GM12865 (cell line): ENCODE measurements at places on chromosomes 7 and 10.

- DNase-seq, result no peak
These were observed 3.1 kb downstream of the CCDC126 start for GRCh38 chr7:23600236-23600635.

- DNase-seq, result no peak
These were observed 95.4 kb downstream of the ZRANB1 start for GRCh38 chr10:125037145-125037877.

GRCh38 chr7:33722383-33723101 lies 182.8 kb upstream of the BMPER start:
- DNase-seq, result no peak

- DNase-seq, result peak; percentile 10
These were observed 1080.6 kb upstream of the LRRN3 start for GRCh38 chr7:110010359-110010758.

GRCh38 chr7:7292608-7293007 lies 110.3 kb downstream of the C1GALT1 start:
- no peak for DNase-seq

DNA sequence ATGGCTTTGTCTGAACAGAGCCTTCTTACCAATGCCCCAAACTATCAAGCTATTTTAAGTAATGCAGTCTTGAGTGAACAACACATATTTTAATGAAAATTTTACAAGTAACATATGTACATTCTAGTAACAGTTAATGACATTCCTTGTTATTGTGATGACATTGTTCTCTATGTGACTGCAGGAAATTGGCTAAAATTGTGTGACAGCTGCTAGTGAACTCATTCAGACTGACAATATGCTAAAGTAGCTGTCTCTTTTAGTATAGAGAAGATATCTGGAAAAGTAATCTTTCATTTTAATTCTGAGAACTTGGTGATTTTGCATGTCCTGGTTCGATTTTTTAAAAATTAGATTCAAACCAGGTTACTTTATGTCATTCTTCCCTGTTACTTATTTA lies 259.8 kb upstream of the MAGI2 start:
- DNase-seq, result no peak

GRCh38 chr10:112958275-112958995 lies 8.4 kb downstream of the TCF7L2 start:
- no peak for DNase-seq

- DNase-seq, result no peak
These were observed 40.6 kb upstream of the WAC start for GRCh38 chr10:28492116-28492920.

DNA sequence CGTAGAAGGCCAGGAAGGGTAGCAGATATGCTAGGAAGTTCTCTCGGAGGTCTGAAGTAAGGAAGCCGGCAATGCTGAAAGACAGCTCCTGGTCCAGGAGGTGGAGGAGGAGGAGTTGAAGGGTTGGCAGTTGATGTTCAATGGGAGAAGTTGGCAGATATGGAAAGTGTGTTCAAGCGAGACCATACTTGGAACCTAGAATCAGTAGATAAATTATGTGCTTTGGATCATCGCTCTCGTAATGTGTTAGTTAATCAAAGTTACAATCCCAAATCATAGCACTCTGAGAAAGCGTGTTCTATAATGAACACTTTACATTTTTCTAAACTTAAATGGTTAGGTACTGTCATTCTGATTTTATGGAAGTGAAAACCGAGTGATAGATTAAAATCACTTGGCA lies 152.9 kb downstream of the CELF2 start:
- no peak for DNase-seq

DNA sequence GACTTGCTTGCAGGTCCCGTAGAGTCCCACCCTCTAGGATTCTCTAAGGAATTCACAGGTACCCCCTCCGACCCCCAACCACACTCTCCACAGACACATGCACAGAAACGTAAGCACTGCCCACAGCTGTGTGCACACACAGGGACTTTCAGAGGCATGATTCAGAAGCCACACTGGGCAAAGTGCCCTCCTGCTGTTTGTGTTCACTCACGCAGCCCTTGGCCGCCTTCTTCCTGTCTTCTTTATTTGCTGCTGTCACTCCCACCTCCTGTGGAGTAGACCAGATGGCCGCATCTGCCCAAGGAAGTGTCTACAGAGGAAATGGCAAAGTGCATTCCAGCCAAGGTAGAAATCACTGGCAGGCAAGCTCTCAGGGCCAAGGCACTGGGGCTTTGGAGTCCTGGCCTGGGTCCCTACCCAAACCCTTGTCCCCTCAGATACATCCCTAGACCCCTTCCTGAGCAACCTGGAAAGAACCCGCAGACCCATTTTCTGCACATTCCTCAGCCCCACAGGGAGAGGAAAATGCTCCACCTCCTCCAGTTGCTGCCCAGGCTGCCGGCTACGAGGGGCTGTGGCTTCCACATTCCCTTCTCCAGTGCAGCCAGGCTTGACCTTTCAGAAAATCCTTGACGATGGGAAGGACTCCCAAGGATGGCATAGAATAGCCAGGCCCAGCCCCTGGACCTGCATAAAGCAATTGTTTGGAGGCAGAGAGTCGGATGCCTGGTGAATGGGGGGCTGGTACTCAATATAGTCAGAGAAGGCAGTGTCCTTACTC lies 21.6 kb upstream of the GIMAP8 start:
- DNase-seq, result peak; percentile 69

- peak; percentile 41 for DNase-seq
These were observed 8.1 kb upstream of the OLAH start for GRCh38 chr10:15035385-15036301.

GRCh38 chr7:140696680-140697446 lies at the start of gene NDUFB2:
Gene NDUFB2 (plus strand): TSS chr7:140696708. CDS start chr7:140696745, 37 bp downstream.
- peak; percentile 84 for DNase-seq

GRCh38 chr7:3134745-3135144 lies 91.1 kb upstream of the CARD11 start:
- DNase-seq, result no peak

DNA sequence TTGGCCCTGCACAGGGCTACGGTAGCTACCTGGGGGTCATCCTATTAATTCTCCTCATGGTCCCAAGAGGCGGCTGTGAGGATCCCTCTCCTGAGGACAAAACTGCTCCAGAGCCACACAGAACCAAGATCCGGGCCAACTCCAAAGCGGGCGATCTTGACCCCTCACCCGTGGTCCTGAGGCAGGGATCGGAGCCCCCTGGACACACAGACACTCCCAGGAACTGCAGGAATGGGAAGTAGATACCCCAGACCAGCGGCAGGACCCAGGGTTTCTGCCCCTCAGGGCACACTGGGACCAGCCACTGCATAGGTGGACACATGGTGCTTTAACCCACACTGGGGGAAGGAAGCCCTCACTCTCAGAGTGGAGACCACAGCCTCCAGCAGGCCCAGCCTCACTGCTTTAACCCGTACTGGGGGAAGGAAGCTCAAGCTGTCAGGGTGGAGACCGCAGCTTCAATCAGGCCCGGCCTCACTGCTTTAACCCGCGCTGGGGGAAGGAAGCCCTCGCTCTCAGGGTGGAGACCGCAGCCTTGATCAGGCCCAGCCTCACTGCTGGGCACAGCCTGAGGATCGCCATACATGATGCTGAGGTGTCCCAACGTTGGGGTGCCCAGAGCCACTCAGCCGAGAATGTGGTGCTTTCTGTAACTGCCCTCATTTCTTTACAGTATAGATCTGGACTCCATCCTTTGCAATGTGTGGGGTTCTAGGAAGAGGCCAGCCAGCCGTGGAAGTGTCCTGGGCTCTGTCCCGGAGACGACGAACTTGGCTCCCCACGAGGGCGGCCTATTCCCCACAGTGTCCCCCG lies 60.1 kb downstream of the DIP2C start:
- DNase-seq, result no peak

DNA sequence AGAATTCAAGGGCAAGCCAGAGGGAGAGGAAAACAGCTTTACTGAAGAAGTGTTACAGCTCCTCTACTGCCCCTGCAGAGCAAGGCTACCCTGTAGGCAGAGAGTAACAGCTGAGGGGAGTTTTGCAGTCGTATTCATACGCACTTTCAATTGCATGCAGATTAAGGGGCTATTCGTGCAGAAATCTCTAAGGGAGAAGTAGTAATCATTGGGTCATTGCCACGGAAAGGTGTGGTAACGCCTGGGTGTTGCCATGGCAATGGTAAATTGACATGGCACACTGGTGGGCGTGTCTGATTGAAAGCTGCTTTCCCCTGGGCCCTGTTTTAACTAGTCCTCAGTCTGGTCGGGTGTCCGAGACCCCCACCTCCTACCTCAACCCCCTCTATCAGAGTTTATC lies 227.2 kb downstream of the NSUN6 start:
- DNase-seq, result no peak

DNA sequence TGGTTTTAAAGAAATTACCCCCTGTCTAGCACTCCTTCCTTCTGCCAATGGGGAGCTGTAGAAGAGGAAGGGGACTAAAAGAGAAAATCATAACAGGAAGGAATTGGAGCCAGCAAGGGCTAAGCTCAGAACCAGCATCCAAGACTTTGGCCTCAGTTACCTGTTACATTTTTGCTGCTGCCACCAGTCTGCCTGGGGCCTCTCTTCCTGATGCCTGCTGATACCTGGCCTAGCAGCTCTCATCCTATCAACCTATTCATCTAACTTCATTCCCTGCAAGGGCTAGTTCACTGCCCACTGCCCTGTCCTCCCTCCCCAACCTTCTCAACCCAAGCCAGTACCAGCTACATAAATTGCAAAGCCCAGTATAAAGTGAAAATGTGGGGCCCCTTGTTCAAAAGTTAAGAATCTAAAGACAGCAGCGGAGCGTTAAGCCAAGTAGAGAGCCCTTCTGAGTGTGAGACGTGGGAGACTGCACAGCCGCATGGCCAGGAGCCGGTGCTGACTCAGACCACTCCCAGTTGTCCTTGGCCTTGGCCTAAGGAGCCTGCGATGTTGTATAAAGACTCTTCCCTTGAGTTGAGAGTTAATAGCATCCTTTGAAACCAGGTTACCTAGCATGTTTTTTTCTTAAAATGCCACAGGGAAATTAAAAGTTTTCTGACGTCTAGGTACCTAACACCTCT lies 13.2 kb upstream of the AOC1 start:
- DNase-seq, result no peak

DNA sequence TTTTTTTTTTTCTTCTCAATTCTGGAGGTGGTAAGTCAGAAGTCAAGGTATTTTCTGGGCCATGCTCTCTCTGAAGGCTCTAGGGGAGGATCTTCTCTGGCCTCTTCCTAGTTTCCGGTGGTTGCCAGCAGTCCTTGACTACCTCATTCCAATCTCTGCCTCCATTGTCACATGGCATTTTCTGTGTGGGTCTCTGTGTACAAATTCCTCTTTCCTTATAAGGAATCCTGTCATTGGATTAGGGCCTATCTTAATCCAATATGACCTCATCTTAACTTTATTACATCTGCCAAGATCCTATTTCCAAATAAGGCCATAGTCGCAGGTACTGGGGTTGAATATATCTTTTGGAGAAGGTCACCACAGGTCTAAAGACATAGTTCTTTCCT lies 129.3 kb upstream of the PRR15 start:
- no peak for DNase-seq

GRCh38 chr10:61835946-61836887 lies 65.3 kb upstream of the ARID5B start:
- DNase-seq, result no peak

GRCh38 chr10:89707372-89707771 lies 6.0 kb downstream of the KIF20B start:
- DNase-seq, result no peak

GRCh38 chr10:118447478-118448270 lies 105.5 kb upstream of the FAM204A start:
- no peak for DNase-seq

DNA sequence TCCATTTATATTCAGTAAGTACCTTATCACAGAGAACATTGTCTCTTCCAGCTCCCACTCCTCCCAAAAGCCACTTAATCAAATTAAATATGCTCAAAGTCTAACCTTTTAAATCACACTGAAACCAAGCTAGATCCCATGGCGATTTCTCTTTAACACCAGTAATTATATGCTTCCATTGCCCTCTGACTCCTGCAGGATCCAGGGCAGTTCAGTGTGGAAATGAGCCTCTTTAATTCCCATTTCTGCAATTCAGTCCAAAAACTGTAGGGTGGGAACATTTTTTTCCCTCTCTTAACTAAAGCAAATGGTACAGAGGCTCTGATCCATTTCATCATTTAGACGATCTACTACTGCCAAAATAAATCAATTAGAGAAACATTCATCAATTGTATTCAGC lies 872.3 kb upstream of the PHF14 start:
- no peak for DNase-seq

DNA sequence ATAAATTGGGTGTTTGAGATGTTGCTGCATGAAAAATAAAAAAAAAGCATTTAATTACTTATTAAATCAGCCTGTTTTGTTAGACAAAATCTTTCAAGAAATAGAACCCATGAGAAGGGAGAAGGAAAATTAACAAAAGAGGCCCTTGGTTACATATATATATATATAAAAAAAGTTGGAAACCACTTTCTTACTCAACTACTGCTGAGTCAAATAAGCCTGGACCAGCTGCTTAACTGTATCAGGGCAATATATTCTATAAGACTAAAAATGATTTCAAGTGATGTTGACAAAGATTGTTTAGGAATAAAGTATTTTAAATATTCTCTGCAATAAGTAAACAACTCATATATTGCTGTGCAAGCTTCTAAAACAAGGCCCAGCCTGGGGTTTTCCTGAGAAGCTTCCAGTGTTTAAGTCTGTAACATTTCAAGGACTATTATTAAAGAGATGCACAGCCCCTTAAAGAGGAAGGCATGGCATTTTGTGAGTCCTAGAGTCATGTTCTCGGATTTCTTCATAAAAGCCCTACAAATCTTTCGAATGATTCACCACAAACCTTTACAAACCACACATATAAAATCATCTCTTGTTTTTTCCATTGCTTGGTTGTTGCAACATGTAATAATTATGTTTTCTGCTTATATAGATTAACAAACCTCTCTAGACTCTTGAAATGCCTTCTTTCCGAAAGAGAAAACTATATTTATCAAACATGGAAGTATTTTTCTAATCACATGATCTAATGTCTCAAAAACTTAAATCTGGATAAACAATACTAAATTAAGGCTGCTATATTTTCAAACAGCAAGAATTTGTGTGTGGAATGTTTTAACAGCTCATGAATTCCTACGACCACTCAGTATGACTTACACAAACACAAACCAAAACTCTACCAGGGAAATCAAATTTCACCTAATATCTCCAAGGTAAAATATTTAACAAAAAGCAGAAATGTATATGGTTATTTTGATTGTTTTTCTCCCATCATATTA lies 14.3 kb downstream of the JAZF1 start:
- DNase-seq, result no peak

- no peak for DNase-seq
These were observed 129.3 kb downstream of the WNT2 start for GRCh38 chr7:117193564-117193963.

- DNase-seq, result no peak
These were observed 92.1 kb downstream of the SRI start for GRCh38 chr7:88127637-88128290.

- no peak for DNase-seq
These were observed 114.6 kb upstream of the RET start for GRCh38 chr10:42962110-42962901.

GRCh38 chr7:51123322-51124019 lies 193.1 kb downstream of the COBL start:
- DNase-seq, result no peak
